ENCODE measurements at places on chromosomes 2 and 18.
A peak's percentile ranks its signal among the peaks of the same experiment; 100 is the strongest.

DNA sequence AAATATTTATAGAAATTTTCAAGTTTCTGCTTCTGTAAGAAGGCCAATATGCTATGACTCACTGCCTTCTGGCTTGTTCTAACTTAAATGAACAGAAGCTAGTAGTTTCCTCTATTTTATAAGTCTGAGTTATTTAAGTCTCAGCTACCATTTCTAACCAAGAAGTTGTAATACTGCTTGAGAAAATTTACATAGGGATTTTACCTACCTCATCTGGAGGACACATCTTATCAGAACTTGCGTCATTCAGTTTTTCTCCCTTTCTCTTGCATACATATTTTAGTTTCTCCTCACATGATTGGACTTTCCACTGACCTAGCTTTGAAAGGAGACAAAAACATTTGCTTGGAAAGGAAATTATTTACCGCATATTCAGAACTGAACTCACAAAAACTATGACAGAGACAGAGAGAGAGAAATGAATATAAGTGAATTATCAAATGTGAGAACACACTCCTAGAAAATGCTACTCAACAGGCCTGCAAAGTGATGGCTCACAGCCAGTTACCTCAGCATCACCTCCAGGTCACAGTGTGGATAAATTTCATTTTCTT lies 81.1 kb upstream of the CD302 start:
- peak; percentile 73 for DNase-seq

GRCh38 chr2:136253288-136254004 lies 135.5 kb upstream of the CXCR4 start:
- no peak for DNase-seq

DNA sequence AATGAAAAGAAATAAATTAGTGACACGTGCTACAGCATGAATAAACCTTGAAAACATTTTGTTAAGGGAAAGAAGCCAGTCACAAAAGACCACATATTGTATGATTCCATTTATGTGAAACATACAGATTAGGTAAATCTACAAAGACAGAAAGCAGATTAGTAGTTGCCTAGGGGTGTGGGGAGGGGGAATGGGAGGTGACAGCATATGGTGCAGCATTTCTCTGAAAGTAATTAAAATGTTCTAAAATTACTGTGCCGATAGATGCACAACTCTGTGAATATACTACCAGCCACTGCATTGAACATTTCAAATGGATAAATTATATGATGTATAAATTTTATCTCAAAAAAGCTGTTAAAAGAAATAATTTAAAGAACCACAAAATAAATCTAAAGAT lies 161.0 kb downstream of the TRIB2 start:
- no peak for DNase-seq

GRCh38 chr2:166148500-166149400 lies 20.9 kb upstream of the SCN1A start:
- no peak for DNase-seq

GRCh38 chr2:171505374-171505773 lies 16.9 kb upstream of the CYBRD1 start:
- peak; percentile 38 for DNase-seq

DNA sequence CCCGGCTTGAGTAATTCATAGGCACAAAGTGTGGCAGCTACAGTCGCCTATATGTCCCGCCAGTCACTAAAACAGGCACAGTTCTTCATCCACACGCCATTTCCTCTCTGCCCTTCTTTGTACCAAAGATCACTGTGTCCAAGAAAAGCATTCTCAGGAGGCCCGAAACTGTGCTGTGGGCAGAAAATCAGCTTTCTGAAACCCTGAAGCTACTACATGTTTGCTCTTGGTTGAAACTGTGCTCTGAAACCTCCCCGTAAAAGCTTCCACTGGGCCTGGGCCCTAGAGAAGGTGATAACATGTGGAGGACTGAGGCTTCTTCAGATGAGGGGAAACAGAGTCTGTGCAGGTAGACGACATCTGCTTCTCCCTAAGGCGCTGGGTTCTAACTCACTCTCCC lies 75.6 kb upstream of the ID2 start:
- DNase-seq: no peak

GRCh38 chr2:39435741-39436591 lies 1.1 kb downstream of the MAP4K3 start:
- DNase-seq: peak; percentile 61

- no peak for DNase-seq
Measured at GRCh38 chr2:64753399-64753798, 99.7 kb upstream of the SERTAD2 start.

- DNase-seq: no peak
Measured at GRCh38 chr2:25692737-25693445, 19.5 kb upstream of the DTNB start.

DNA sequence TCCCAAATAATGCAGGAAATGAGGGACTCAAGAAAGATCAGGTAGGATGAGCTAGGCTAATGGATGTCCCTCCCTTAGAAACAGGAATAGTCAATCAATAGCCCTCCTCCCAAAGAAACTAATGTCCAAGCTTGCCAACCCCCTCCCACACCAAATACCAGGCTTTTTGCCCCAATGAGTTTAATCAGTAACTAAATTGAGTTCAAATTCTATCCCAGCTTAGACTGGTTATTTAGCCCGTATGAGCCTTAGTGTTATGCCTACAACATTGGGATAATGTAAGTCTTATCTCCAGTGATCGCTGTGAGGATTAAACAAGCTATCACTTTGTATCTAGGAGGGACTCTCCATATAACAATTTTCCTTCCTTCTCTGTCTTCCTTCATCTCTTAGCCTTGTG lies 310.7 kb downstream of the DPP10 start:
- no peak for DNase-seq

DNA sequence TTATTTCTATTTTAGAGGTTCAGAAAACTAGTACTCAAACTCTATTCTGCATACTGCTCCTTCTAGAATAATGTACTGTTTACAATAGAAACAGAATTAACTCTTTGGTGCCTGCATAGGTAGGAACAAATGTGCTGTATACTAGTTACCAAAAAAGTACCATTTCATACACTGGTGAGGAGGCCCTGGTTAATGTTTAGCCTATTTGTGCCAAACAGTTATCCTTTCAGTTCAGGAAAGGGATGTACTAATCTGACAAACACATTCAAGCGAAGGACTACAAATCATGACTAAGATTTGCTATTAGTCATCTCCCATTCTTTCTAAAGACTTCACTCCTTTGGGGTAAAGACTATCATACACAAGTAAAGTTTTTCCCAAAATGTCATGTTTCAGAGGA lies 47.4 kb downstream of the EXOC6B start:
- DNase-seq: peak; percentile 69

DNA sequence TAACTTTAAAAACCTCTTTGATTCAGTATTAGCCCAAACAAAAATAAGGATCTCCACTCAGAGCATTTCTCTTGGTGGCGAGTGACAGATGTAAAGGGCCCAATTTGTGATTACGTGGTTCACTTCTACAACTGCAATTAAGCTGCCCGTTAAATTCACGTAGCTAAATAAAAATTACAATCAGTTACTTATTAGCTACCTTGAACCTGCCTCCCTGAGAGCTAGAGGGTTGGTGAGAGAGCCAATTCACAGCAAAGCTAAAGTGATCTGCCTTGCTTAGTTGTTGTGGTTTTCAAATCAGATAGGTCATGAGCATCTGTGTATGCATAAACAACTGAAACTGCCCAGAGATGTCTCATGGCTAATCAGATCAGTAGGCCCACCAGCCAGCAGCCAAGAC lies 156.7 kb downstream of the RNF152 start:
- no peak for DNase-seq

All from GM23248 (cell line).